ENCODE measurements at places on chromosomes 16 and 17.

- no peak for DNase-seq
Observed at GRCh38 chr17:31845291-31845690, 13.8 kb downstream of the COPRS start.

GRCh38 chr17:40352237-40352778, 12.2 kb downstream of the GJD3 start:
- DNase-seq = no peak

DNA sequence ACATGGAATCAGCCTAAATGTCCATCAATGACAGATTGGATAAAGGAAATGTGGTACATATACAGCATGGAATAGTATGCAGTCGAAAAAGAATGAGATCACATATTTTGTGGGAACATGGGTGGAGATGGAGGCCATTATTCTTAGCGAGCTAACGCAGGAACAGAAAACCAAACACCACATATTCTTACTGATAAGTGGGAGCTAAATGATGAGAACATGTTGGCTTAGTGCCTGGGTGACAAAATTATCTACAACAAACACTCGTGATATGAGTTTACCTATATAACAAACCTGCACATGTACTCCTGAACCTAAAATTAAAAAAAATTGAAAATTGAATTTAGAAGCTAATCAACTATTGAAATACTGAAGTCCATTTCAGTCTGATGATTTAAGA, 6.1 kb downstream of the ANKS4B start:
- no peak for DNase-seq

DNA sequence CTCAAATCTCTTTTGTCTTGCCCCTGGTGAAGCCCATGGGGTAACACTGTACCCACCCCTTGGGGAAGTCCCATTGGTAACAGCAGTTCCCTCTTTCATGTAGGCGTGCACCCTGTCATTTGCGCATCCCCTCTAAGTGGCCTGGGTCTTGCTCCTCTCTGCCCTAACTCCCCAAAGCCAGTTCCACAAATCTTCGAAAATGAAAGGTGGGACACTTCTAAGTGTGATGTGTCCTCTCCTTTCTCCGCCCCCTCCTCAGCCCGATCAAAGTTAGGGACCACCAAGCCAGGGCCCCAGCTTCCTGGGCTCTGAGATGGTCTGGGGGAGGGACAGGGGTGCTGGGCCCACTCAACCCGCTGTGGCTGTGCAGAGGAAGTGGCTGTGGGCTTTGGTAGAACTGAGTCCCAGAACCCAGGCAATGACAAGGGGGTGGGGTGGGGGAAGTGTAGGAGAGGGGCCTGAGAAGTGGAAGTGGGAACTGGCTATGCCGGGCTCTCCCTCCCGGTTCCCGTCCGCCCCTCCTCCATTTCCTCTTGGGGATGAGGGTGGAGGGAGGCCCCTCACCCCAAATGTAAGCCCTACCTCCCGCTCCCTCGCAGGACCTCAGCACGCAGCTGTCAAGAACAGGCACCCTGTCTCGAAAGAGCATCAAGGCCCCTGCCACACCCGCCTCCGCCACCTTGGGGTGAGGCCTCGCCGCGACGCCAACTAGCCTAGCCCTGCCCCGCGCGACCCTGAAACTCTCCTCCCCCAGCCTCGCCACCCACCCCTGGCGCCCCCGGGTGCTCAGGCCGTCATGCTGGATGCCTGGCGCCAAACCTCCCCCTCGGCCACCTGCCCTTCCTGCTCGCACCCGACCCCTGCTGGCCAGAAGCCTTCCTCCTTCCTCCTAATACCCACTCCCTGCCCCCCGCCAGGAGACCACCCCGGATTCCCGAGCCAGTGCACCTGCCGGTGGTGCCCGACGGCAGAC, 8.7 kb downstream of the ABI3 start:
- no peak for DNase-seq

GRCh38 chr17:5209396-5209795, 17.7 kb upstream of the ZNF594 start:
- no peak for DNase-seq

- no peak for DNase-seq
Observed at GRCh38 chr17:1511756-1512321, 4.6 kb downstream of the INPP5K start.

DNA sequence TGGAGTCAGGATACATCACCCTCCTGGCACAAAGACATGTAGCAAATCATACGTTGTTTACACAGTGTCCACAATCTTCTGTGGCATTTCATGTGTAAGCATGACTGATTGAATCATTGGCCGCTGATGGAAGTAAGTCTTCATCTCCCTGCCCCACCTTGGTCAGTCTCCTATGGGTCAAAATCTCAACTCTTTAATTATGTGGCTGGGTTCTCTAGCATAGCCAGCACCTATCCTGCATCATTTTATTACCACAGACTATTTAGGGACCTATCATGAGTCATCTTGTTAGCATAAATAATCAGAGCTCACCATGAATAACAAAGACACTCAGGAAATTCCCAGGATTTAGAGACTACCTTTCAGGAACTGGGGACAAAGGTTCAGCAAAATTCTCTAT, 15.9 kb downstream of the TANC2 start:
- no peak for DNase-seq

DNA sequence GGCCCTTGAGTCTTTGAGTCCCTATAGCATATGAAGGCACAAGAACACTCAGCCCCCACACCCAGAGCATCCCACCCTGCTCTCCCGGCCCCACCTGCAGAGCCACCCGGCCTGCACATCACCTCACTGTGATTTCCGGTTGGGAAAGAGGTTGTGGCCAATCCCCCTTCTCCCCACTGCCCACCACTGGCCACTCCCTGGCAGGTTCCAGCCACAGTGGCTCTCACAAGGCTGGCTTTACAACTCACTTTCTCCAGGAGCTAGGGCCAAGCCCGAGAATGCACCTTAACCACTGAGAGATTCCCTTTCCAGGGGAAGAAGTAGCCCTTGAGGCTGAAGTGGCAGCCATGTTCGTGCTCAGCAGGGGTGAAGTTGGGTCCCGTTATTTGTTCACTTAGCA, 123.9 kb downstream of the C16orf78 start:
- no peak for DNase-seq

GRCh38 chr16:10983159-10983558, 38.8 kb downstream of the CLEC16A start:
- DNase-seq = no peak

GRCh38 chr17:59121901-59122480, 15.3 kb upstream of the TRIM37 start:
- no peak for DNase-seq

- no peak for DNase-seq
Observed at GRCh38 chr16:85556456-85557082, 56.6 kb upstream of the GSE1 start.

- DNase-seq = no peak
Observed at GRCh38 chr16:71811261-71811803, 2.7 kb upstream of the AP1G1 start.

DNA sequence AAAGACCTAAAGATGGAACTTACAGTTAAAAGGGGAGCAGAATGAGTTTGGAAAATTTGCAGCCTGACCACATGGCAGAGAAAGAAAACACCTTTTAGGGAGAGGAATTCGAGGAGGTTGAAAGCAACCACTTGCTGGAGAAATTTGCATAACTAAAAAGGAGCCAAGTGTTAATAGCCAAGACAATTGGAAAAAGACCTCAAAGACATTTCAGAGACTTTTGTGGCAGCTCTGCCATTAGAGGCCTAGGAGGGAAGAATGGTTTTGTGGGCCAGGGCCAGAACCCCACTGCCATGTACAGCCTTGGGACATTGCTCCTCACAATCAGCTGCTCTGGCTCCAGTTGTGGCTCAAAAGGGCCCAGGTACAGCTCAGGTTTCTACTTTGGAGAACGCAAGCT, 338.5 kb downstream of the UTP18 start:
- DNase-seq = no peak

GRCh38 chr17:28547623-28548416, 4.6 kb downstream of the UNC119 start:
- peak; percentile 20 for DNase-seq

GRCh38 chr16:67238806-67239470, 8.3 kb downstream of the FHOD1 start:
- DNase-seq = no peak

- peak; percentile 47 for DNase-seq
Observed at GRCh38 chr17:82551779-82552457, 32.4 kb downstream of the FOXK2 start.

- DNase-seq = no peak
Observed at GRCh38 chr17:30196504-30196903, 39.0 kb downstream of the SLC6A4 start.

Data from stimulated activated CD8-positive, alpha-beta memory T cell treated with anti-CD3 and anti-CD28 coated beads, Interleukin-15, amount 100 ng/mL, for 1 hour (primary cell).